ENCODE measurements at places on chromosomes 3 and 15.

DNA sequence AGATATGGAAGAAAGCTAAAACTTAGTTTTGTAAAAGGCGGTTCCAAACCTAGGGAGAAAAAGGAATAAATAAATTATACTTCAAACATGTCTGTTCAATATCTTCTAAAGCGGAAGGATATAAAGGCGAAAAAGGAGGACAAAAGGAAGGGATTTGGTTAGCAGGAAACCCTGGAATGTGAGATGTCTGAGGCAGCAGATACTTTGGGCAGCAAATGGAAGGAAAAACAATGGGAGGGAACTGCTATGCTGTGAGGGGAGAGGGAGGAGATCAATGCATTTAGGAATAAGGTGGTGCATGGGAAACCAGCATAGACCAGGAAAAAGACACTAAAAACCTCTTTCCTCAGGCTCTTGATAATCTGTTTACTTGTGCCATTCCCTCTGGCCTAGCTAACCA lies 120.8 kb downstream of the DNAH12 start:
- no peak for DNase-seq
- H3K4me1 ChIP-seq, result no peaks in the 10 kb centered on the region
- no peaks in the 10 kb centered on the region for H3K36me3 ChIP-seq
- no peak overlapping the region for H3K4me3 ChIP-seq
- H3K27me3 ChIP-seq, result peaks cover 2% of the 10 kb centered on the region
- H3K27ac ChIP-seq, result no peak overlapping the region

DNA sequence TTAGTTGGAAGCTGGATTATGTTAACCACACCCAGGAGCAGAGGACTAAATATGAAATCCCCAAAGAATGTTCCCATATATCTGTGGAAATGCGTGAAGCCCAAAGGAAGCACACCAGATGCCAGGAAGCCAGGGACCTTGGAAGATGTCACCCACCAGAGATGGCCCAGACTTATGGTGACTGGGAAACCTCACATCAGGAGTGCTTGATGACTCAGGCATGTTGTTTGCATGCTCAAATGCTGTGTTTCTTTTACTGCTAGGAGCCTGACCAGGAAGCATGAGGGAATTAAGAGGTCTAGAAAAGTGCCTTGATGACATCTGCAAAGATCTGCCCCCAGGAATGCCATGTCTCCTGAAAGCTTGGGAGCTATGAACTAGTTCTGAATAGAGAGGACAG lies 109.0 kb upstream of the SLC2A2 start:
- H3K4me3 ChIP-seq, result no peak overlapping the region
- H3K27ac ChIP-seq, result no peak overlapping the region

GRCh38 chr3:148186881-148187280 lies 510.8 kb upstream of the AGTR1 start:
- H3K36me3 ChIP-seq, result no peaks in the 10 kb centered on the region
- H3K27ac ChIP-seq, result no peak overlapping the region
- H3K27me3 ChIP-seq, result no peaks in the 10 kb centered on the region

DNA sequence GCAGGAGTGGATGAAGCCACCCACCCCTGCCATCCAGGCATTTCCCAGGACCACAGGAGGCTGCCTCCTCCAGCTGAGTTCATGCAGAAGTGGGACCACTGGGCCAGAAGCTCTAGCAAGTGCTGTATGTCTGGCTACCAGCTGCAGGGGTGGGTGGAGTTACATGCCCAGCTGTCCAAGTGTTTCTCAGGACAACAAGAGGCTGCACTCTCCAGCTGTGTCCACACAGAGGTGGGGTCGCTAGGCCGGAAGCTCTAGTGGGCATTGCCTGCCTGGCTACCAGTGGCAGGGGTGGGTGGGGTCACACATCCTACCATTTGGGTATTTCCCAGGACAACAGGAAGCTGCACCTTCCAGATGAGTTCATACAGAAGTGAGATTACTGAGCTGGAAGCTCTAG lies 234.0 kb upstream of the PPP2R3A start:
- DNase-seq, result no peak
- no peak overlapping the region for H3K27ac ChIP-seq
- H3K36me3 ChIP-seq, result no peaks in the 10 kb centered on the region
- no peaks in the 10 kb centered on the region for H3K27me3 ChIP-seq

DNA sequence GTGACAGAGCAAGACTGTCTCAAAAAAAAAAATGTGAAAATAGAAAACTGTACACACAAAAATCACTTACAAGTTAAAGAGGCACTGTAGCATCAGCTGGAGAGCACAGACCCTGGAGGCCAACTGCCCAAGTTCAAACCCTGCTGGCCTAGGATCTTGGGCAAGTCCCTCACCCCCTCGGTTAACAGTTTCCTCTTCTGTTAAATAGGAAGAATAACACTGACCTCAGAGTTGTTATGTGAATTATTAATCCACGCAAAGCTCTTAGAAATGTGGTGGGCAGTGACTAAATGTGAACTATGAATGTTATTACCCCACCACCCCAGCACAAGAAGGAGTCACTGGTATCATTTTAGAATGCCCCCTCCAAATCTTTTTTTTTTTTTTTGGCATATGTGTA lies 11.2 kb downstream of the CIB1 start:
- no peak overlapping the region for H3K27ac ChIP-seq
- peaks cover 1% of the 10 kb centered on the region for H3K36me3 ChIP-seq
- no peak for DNase-seq
- H3K27me3 ChIP-seq, result no peaks in the 10 kb centered on the region
- peaks cover 11% of the 10 kb centered on the region for H3K4me1 ChIP-seq

- no peak overlapping the region for H3K27ac ChIP-seq
- no peak for DNase-seq
- H3K27me3 ChIP-seq, result no peaks in the 10 kb centered on the region
- H3K4me1 ChIP-seq, result no peaks in the 10 kb centered on the region
Measured at GRCh38 chr15:90915808-90916440, 12.8 kb downstream of the MAN2A2 start.

GRCh38 chr3:147737376-147737775 lies 328.2 kb downstream of the ZIC1 start:
- H3K27ac ChIP-seq, result no peak overlapping the region
- no peaks in the 10 kb centered on the region for H3K27me3 ChIP-seq
- H3K36me3 ChIP-seq, result no peaks in the 10 kb centered on the region
- no peaks in the 10 kb centered on the region for H3K4me1 ChIP-seq

DNA sequence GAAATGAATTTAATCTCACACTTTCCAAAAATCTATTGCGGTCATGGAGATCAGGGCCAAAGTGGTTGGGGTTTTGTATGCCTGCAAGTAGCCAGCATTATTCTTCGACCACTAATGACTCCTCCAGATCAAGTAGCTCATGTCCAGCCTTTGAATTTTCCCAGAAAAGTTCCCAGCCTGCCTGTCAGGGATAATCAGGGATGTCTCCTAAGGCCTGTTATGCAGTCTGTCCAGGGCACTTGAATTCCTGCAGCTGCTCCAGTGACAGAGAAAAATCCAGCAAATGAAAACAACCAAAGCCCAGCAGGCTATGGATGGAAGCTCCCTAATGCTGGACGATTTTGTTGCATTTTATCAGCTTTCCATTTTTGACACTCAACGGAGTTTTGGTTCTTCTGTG lies 215.4 kb downstream of the ADAMTSL3 start:
- no peak for DNase-seq
- no peak overlapping the region for H3K4me3 ChIP-seq
- H3K36me3 ChIP-seq, result no peaks in the 10 kb centered on the region
- H3K4me1 ChIP-seq, result no peaks in the 10 kb centered on the region
- no peaks in the 10 kb centered on the region for H3K27me3 ChIP-seq
- H3K27ac ChIP-seq, result no peak overlapping the region

DNA sequence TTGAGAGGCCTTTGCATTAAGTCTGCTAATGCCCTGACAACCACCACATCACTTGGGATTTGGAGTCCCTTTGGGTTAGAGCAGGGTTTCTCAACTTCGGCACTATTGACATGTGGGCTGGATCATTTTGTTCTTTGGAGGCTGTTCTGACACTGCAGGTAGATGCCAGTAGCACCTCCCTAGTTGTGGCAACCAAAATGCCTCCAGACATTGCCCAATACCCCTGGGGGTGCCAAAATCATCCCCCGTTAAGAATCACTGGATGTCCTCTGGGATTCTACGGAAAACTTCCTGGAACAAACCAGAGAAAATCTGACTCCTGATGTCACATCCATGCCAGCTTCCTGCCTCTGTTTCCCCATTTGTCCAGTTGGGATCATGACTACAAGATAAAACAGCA lies 37.2 kb upstream of the BLM start:
- peaks cover 42% of the 10 kb centered on the region for H3K4me1 ChIP-seq
- H3K27ac ChIP-seq, result no peak overlapping the region
- H3K36me3 ChIP-seq, result no peaks in the 10 kb centered on the region

- H3K27ac ChIP-seq, result no peak overlapping the region
- H3K4me3 ChIP-seq, result no peak overlapping the region
- H3K36me3 ChIP-seq, result peaks cover 30% of the 10 kb centered on the region
- DNase-seq, result no peak
- H3K27me3 ChIP-seq, result no peaks in the 10 kb centered on the region
Measured at GRCh38 chr3:190537146-190537545, 23.3 kb downstream of the IL1RAP start.

- DNase-seq, result no peak
- H3K36me3 ChIP-seq, result no peaks in the 10 kb centered on the region
- H3K27me3 ChIP-seq, result peaks cover 29% of the 10 kb centered on the region
- H3K27ac ChIP-seq, result no peak within 1 kb of the TSS
- no peak within 1 kb of the TSS for H3K4me3 ChIP-seq
Measured at GRCh38 chr15:83653639-83654378, at the start of gene ADAMTSL3. Gene ADAMTSL3 (plus strand): TSS chr15:83654123. CDS start chr15:83655762, 1,639 bp downstream.

DNA sequence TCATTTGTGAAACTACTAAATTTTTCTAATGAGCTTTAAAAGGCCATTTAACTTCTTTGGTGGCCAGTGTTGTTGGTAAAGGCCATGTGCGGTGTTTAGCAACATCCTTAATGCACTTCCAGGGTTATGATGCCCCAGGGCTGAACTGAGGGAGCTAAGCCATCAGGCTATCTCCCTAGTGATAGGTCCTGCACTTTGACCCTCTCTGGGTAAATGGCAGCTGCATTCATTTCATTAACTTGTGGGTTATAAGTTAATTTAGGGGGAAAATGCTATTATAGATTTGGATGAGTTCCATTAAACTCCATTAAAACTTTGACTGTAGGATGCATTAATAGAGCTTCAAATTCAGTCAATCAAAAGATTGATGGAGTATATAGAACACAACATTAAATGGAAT lies 366.7 kb upstream of the ZNF717 start:
- H3K27ac ChIP-seq, result no peak overlapping the region
- no peak for DNase-seq
- H3K36me3 ChIP-seq, result no peaks in the 10 kb centered on the region
- no peak overlapping the region for H3K4me3 ChIP-seq

GRCh38 chr3:87002346-87002745 lies 11.4 kb upstream of the VGLL3 start:
- no peaks in the 10 kb centered on the region for H3K36me3 ChIP-seq
- DNase-seq, result no peak
- H3K27ac ChIP-seq, result no peak overlapping the region
- no peaks in the 10 kb centered on the region for H3K27me3 ChIP-seq

DNA sequence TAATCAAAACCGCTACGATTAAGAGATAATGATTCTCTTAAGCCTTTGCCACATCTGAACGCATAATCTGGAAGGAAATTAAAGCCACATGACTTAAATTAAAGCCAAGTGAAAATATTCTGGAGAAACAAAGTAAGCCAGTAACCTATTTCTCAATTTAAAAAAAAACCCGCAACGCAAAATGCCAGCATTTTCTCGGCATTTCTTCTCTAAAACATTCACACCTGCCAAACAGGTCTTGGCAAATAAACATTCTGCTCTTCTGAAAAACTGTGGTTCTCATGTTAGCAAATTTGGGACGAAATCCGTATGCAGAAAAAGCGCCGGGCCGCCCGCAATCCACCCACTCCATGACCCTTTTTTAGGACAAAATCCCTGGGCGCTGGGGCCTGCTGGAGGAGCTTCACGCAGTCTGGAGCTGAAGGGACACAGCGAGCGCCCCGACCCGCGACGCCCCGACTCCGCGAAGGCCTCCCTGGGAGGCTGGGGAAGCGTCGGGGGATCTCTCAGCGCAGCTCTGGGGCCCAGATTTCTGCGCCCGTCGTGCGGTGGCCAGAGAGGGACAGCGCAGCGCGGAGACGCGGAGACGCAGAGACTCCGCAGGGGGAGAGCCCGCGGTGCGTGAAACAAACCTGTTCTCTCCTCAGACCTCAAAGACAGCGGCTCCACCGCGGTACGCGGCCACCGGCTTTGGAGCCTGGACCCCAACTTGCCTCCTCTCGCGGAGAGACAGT lies 471 bp downstream of the NKIRAS1 start:
- peak overlapping the region; percentile 99 for H3K27ac ChIP-seq
- peaks cover 45% of the 10 kb centered on the region for H3K4me1 ChIP-seq
- peak overlapping the region; percentile 99 for H3K4me3 ChIP-seq
- H3K36me3 ChIP-seq, result peaks cover 50% of the 10 kb centered on the region
- DNase-seq, result no peak

DNA sequence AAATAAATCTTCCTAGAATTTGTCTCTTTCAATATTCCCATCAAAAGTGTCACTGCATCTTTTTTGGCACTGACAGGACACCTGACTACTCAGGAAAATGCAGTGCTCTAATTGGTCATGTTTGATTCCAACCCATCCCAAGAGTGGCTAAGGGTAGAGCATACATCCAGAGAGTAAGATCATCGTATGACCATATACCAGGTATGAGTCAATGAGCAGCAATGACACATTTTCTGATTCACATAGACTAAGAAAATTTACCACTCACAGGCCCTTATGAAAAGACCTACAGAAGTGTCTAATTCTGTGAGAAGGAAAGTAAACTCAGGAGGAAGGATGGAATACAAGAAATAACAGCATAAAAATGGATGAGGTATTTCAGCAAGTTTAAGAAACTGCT lies 434.2 kb downstream of the ZIC1 start:
- H3K4me1 ChIP-seq, result no peaks in the 10 kb centered on the region
- H3K27ac ChIP-seq, result no peak overlapping the region
- no peak for DNase-seq
- H3K36me3 ChIP-seq, result no peaks in the 10 kb centered on the region

DNA sequence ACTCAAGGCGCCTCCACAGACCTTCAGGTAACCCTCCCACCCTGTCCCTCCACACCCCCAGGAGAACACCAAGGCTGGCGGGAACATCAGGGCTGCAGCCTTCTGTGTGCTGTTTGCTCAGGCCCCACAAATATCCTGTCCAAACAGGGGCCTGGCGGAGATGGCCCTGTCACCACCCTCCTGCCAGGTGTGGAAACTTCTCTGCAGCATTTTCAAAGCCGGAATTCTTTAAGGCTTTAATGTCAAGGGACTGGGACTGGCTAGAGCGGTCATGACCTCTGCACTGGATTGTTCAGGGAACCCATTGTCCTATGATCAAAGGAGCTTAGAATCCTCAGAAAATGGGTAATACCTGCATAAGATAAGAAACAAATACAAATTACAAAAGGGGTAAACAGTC lies 46.6 kb downstream of the FBLN2 start:
- no peak for DNase-seq
- no peaks in the 10 kb centered on the region for H3K4me1 ChIP-seq
- H3K27ac ChIP-seq, result no peak overlapping the region
- no peak overlapping the region for H3K4me3 ChIP-seq
- H3K36me3 ChIP-seq, result no peaks in the 10 kb centered on the region
- peaks cover 2% of the 10 kb centered on the region for H3K27me3 ChIP-seq

GRCh38 chr3:39601241-39601640 lies 133.8 kb downstream of the MOBP start:
- DNase-seq, result no peak
- peaks cover 12% of the 10 kb centered on the region for H3K27me3 ChIP-seq
- no peaks in the 10 kb centered on the region for H3K36me3 ChIP-seq
- H3K4me1 ChIP-seq, result no peaks in the 10 kb centered on the region
- H3K27ac ChIP-seq, result no peak overlapping the region

- peaks cover 5% of the 10 kb centered on the region for H3K27me3 ChIP-seq
- DNase-seq, result no peak
- no peaks in the 10 kb centered on the region for H3K36me3 ChIP-seq
- no peak overlapping the region for H3K27ac ChIP-seq
- H3K4me1 ChIP-seq, result peaks cover 72% of the 10 kb centered on the region
- H3K4me3 ChIP-seq, result no peak overlapping the region
Measured at GRCh38 chr3:72345980-72346379, 502.3 kb downstream of the SHQ1 start.
